ENCODE measurements at places on chromosomes 6 and 20.

DNA sequence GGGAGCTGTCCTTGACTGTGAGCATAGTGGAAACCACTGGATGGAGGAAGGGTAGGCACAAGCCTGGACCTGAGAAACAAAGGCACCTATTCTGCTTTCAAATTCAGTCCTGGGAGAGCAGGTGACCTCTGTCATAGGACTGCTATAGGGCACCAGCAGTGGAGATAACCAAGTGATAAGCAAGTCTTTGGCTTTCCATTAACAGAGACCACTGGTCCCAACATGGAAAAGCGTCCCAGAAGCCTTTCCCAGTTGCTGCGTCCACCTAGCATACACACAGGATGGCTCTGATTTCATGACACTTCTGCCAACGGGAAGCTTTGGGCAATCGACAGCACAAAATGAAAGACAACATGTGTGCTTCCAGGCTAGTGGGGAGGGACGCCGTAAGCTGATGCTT is 8.9 kb downstream of the SLC22A3 start:
- no peak for DNase-seq

DNA sequence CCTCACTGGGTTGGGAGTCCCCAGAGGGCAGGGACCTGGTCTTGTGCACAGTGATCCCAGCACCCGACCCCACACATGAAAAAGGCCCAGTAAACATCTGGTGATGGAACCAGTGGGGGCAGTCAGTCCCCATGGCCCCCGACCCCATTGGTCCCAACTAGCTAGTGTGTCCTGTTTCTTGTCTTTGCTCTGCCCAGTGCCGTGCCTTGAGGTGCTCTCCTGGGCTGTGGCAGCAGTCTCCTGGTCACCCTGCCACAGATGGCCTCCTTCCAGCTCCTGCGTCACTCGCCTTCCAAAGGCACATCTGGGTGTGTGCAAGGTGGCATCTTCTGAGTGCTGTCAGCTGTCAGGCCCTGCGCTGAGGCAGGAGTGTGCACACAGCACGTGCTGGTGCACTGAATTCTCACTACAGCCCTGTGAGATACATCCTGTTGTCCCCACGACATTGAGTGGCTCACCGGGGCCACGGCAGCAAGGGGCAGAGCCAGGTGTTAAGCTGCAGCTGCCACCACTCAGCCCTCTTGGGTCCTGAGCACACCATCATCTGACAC is 3.9 kb downstream of the NPEPL1 start:
- no peak for DNase-seq

GRCh38 chr6:153588330-153588729 is 450.7 kb upstream of the OPRM1 start:
- DNase-seq, result no peak

DNA sequence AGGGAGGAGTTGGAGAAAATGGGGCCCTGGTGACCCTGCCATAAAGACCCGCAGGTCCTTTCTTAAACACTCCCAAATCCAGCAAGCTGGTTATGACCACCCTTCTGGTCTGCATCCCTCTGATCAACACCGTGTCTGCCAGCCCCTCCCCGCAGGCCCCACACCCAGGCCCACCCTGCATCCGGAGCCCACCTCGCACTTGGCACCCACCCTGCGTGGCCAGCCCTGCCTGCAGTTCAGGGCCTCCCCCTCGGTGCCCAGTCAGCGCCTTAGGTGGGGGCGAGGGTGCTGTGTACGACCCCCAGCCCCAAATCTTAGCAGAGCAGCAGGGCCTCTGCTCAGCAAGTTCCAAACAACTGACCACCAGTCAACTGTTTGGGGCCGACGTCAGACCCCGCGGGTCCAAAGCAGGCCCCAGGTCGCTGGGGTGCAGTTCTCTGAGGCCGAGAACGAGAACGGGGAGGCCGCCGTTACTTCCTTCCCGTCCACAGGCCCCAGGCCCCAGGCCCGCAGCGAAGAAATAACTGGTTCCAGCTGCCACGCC is 1.2 kb downstream of the ACSS1 start:
- no peak for DNase-seq

- DNase-seq, result no peak
These were observed 83.2 kb downstream of the RAMACL start for GRCh38 chr6:166503167-166503744.

DNA sequence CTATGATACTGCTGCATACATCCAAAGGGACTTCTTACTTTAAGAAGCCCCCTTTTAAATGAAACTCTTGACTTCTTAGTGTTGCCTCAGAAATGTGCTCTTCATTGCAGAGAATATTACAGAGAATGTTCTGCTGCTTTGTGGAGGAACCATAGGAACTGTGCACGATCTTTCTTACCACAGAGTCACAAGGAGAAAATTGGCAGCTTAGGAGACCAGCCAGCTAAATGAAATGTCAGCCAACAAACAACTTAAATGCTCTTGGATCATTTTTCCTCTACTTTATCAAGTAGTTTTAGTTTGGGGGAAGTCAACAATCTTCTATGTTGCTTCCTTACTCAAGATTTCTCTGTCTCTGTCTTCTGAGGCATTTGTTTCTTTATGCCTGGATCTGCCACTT is 125.9 kb upstream of the MLIP start:
- DNase-seq, result no peak

DNA sequence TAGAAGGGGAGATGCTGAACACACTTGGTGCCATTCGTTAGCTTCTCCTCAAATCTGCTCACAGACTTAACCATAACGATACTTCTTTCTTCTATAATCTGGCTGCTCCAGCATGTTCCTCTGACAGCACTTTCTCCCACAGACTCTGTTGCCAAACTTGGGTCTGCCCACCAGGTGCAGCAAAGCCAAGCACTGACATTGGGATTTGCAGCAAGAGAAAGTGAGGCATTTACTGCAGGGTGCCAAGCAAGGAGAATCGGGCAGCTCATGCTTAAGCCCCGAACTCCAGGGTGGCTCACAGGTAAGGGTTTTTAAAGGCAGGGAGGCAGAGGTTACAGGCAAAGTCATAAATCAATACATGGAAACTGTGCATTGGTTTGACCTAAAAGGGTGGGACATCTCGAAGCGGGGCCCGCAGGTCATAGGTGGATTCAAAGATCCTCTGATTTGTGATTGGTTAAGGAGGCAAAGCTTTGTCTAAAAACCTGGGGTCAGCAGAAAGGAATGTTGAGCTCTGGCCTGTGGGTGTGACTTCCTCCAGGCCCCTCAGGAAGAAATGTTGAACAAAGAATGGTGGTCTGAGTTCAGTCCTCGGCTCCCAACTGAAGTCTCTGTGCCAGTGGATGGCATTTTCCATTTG is 25.1 kb upstream of the PNPLA1 start:
- DNase-seq, result no peak

DNA sequence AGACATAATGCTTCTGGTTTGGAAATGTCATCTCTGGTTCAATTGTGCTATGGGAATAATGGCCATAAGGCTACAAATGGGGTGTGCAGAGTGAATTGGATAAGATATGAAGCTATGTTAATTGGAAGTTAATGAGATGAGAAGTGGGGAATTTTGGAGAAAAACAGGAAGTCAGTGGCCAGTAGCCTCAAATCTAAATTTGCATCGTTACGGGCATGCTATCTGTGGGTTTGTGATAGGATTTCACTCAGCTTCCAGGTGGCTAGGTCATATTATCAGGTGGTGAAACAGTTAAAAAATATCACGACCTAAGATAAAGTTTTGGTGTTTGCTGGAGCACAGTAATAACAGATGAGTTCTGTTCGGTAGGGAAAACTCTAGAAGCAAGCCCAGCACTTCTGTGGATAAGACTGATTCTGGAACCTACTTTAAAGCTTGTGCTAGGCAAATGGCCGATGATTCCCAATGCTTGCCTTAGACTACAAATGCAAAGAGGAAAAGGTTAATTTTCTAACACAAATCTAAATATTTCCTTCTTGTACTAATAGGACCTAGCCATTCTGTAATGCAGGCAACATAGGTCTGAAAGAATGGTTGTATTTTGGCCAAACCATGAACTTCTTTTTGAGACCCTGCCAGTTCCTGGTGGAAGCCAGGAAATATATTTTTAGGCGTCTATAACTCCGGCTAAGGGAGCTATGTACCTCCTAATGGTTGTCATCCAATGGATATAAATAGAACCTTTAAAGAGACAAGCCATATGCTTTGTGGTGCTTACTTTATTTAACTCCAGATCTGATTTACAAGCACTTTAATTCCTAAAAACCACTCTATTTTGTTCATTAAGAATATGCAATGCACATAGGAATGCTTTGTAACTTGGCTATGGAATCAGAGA is 111.0 kb downstream of the PLCB1 start:
- no peak for DNase-seq

GRCh38 chr6:44800784-44801592 is 413.5 kb downstream of the CDC5L start:
- no peak for DNase-seq

DNA sequence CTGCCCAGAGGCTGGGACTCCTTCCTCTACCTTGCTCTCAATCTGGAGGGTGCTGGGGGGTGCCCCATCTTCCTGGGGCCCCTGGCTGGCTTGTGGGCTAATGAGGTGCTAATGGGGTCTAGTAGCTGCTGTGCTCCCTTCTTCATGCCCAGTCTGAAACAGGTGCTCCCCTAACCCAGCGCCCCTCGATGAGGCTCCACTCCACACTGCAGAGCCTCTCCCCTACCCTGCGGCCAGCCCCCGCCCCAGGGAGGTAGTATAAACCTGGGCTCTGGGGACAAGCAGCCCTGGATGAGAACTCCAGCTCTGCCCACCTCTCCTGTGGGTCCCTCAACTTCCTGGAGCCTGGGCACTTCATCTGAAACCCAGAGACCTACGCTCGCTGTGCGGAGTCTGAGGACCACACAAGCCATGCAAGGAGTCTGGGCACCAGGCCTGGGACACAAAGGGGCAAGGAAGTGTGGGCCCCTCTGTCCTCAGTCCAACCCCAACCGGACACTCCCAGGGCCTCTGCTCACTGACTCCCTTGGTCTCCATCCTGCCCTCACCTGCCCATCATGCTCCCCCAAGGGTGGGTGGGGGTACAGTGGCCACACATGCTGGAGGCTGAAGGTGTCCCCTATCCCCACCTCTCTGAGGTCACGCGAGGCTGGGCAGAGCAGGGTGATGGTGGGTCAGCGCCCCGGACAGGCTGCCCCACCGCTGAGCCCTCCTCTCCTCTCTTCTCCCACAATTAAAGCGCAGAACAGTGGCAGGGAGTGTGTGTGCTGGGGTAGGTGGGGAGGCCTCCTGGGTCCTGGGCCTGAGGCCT is 6.1 kb downstream of the RPL10A start:
- no peak for DNase-seq

GRCh38 chr6:107237992-107238660 is 122.8 kb upstream of the BEND3 start:
- no peak for DNase-seq

- DNase-seq, result no peak
These were observed 77.2 kb upstream of the MC3R start for GRCh38 chr20:56171087-56172012.

DNA sequence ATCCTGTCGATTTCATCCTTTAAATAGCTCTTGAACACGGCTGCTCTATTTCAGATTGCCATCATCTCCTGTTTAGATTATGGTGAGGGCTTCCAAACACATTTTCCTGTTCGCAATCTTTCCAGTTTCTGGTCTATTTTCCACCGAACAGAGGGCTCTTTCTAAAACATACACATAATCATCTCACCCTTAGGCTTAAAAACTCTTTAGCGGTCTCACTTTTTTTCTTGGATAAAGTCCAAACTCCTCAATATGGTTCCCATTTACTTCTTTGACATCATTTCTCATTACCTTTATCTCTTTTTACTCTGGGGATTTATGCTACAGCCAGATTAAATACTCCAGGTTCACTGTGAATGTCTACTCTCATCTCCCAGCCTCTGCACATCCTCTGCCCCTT is 103.4 kb upstream of the STMND1 start:
- no peak for DNase-seq

GRCh38 chr6:86964029-86964579 is 26.8 kb downstream of the HTR1E start:
- DNase-seq, result no peak

Measured in CD4-positive, alpha-beta T cell treated with Interleukin-15 for 1 hour (primary cell).